ENCODE measurements at places on chromosomes 3 and 15. TPM values are rescaled to one million over a fixed set of nuclear protein-coding genes. Genes with fewer than 3 reads are reported as not detected.

The SLC6A20 gene
- total RNA-seq: not detected

The ANKRD63 gene
- total RNA-seq: not detected

The MAGEL2 gene
- total RNA-seq: not detected

The LRTM1 gene
- total RNA-seq: not detected

The SNX1 gene
- total RNA-seq: 139 TPM

The RHOV gene
- 1.6 TPM for total RNA-seq

DNA sequence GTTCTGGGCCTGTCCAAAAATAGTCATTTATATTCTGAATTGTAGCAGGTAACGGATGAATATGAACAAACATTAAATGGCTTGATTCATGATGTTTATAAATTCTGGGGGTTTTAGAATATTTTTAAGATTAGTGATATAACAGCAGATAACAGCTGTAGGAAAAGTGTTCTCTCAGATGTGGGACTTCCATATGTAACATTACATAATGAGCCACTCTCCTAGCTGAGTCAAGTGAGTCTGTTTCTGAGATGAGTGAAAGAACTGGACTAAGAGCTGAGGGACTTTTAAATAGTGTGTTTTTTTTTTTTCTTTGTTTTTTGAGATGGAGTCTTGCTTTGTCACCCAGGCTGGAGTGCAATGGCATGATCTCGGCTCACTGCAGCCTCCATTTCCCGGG, 13.9 kb downstream of the YEATS2 start:
- no peaks in the 10 kb centered on the region for H3K27me3 ChIP-seq
- peak overlapping the region; percentile 44 for H3K27ac ChIP-seq
- DNase-seq: no peak
- peaks cover 9% of the 10 kb centered on the region for H3K36me3 ChIP-seq

DNA sequence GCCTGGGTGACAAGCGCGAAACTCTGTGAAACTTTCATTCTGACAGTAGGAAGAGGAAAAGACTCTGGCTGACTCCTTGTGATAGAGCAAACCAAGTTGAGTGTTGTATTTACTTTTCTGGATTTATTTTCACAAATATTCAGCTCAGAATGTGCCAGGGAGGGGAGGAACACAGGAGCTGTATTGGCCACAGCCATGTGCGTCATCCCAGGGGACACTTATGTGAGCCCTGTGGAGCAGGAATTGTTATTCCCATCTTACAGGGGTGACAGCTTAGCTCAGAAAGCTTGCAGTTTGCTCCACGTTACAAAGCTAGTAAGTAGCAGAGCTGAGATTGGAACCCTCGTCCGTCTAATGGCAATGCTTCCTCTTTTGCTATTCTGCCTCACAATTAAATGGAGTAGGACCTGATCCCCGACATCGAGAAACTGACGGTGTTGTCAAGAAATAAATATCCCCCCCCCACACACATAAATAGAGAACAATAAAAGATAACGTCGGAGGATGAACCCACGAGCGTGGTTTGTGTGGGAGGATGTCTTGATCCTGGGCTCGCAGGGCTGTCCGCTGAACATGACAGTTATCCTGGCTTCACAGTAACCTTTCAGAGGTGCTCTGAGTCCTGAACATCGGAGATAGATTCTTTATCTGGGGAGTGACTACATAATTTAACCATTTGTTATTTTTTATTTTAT, 151.6 kb upstream of the CTDSPL start:
- H3K4me1 ChIP-seq: peaks cover 5% of the 10 kb centered on the region
- no peak overlapping the region for H3K4me3 ChIP-seq
- DNase-seq: no peak
- H3K27ac ChIP-seq: no peak overlapping the region
- no peaks in the 10 kb centered on the region for H3K36me3 ChIP-seq

DNA sequence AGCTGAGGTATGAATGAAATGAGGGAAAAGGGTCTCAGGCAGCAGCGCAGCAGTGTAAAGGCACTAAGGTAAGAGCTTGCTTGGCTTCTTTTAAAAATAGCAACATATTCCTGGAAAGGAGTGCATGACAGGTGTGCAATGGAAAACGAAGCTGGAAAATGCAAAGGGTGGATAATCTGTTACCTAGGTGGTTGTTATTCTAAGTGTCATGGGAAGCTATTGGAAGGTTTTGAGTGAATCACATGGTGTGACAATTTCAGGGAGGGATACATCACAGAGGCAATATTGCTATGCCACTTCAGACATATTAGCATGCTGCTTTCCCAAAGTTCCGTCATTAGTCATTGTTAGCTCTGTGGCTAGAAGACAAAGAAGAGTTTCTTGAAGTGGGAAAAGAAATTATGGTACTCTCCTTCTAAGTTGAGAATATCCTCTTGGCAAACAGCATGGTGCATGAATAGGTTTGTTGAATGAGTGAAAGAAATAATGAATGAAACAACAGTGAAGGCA, 28.7 kb upstream of the TMEM45A start:
- no peaks in the 10 kb centered on the region for H3K36me3 ChIP-seq
- peaks cover 2% of the 10 kb centered on the region for H3K27me3 ChIP-seq
- no peak for DNase-seq
- no peak overlapping the region for H3K27ac ChIP-seq

DNA sequence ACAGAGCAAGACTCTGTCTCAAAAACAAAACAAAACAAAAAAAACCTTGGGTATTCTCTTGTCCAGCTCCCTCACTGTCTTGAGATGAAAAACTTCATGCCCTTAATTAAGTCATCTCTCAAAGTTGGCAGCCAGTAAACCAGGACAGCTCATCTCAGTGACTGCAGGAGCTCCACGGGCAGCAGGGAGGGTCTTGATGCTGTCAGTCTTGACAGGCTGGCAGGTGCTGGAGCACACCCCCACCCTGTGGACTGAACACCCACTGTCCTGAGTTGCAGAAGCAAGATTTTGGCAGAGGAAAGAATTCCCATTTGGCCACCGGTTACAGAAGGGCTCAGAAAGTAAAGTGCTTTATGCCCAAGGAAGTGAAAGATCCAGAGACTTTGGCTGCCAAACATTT, 8.0 kb downstream of the DNAJA4 start:
- no peak for DNase-seq
- no peak overlapping the region for H3K4me3 ChIP-seq
- no peak overlapping the region for H3K27ac ChIP-seq
- peaks cover 29% of the 10 kb centered on the region for H3K36me3 ChIP-seq
- H3K27me3 ChIP-seq: no peaks in the 10 kb centered on the region
- peaks cover 14% of the 10 kb centered on the region for H3K4me1 ChIP-seq

DNA sequence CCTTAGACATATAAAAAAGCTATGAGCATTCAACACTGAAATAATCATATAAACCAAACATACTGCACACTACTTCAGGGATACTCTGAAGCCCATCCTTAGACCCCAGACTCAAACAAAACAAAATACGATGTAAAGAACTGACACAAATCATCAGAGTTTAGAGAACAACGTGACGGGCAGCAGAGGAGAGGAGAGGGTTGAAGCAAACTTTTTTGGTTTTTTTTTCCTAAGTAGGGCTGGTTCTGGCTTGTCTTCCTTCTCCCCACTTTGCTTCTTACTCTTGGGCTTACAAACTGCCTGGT, 34.7 kb downstream of the GAP43 start:
- H3K27ac ChIP-seq: peak overlapping the region; percentile 90
- no peaks in the 10 kb centered on the region for H3K36me3 ChIP-seq
- peaks cover 9% of the 10 kb centered on the region for H3K27me3 ChIP-seq
- no peak for DNase-seq
- peak overlapping the region; percentile 86 for H3K4me3 ChIP-seq

GRCh38 chr15:100729461-100729860, 127.1 kb downstream of the ASB7 start:
- no peaks in the 10 kb centered on the region for H3K4me1 ChIP-seq
- no peak overlapping the region for H3K4me3 ChIP-seq
- H3K27me3 ChIP-seq: peaks cover 9% of the 10 kb centered on the region
- H3K27ac ChIP-seq: no peak overlapping the region
- DNase-seq: no peak
- no peaks in the 10 kb centered on the region for H3K36me3 ChIP-seq

- H3K4me1 ChIP-seq: peaks cover 17% of the 10 kb centered on the region
- H3K4me3 ChIP-seq: no peak overlapping the region
Observed at GRCh38 chr15:79322945-79323344, 12.0 kb downstream of the TMED3 start.

- peaks cover 5% of the 10 kb centered on the region for H3K27me3 ChIP-seq
- H3K4me1 ChIP-seq: no peaks in the 10 kb centered on the region
- no peak for DNase-seq
Observed at GRCh38 chr3:10417847-10418246, 87.5 kb downstream of the ATP2B2 start.

DNA sequence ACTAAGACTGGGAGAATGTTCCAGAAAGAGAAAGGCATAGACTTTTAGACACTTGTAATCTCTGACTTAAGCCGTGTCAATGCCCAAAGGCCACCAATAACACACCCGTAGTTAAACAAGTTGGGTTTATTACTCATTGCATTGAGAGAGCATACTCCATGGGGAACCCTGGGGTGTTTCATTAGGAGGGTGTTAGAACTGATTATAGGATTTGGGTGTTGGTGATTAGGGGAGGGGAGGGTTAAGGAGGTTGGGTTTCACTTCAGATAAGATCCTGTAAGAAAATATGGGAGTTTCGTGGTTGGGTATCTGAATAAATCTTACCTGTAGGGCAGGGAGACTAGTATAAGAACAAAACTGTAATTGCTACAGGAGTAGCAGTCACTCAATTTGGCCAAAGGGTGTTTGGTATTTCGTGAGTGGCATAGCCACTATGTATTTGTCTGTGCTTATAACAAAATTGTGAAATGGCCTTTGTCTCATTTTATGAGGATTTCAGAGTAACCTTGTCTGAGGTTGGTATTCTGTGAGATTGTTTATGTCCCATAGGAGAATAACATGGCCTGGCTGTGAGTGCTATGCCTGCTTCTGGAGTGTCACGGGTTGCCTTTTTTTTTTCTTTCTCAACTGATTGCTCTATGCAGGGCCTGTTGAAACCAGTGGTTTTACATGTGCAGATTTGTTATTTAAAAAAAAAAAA, 2.9 kb downstream of the HACD3 start:
- no peak overlapping the region for H3K27ac ChIP-seq
- DNase-seq: no peak
- peaks cover 8% of the 10 kb centered on the region for H3K36me3 ChIP-seq
- H3K27me3 ChIP-seq: no peaks in the 10 kb centered on the region

DNA sequence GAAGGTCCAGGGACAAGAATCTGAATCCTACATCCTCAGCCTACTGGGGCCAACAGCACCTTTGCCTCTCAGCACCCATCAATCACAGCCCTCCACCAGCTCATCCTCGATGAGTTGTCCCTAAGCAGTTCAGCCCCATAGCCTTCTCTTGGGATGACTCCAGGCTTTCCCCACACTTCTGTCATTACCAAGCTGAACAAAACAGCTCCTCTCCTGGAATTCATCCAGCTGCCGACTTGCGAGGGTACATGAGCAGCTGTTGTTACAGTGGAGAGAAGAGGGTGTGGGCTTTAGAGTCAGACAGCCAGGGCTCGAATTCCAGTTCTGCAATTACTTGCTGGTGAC, 69.0 kb upstream of the THBS1 start:
- peaks cover 9% of the 10 kb centered on the region for H3K27me3 ChIP-seq
- DNase-seq: no peak
- H3K36me3 ChIP-seq: no peaks in the 10 kb centered on the region
- H3K4me3 ChIP-seq: no peak overlapping the region
- H3K27ac ChIP-seq: no peak overlapping the region

GRCh38 chr15:88607951-88608350, 13.2 kb upstream of the AEN start:
- peaks cover 5% of the 10 kb centered on the region for H3K4me1 ChIP-seq
- DNase-seq: no peak

DNA sequence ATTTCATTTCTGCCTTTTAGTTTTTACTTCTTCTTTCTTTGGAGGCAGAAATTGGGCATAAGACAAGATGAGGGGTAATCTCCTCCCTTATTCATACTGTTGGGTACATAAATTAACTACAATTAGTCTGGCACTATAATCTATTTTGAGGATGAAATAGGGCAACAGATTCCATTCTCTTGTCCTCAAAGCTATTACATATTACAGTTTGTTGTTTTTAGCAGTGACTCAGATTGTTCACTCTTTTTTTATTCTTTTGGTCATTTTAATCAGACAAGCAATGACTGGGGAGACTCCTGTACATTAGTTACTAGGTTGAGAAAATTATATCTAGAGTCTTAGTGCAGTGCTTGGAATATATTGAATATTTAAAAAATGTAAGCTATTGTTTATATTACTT, 556.0 kb downstream of the OTOL1 start:
- no peak overlapping the region for H3K27ac ChIP-seq
- H3K4me1 ChIP-seq: no peaks in the 10 kb centered on the region
- H3K4me3 ChIP-seq: no peak overlapping the region
- no peaks in the 10 kb centered on the region for H3K36me3 ChIP-seq
- no peak for DNase-seq

GRCh38 chr3:152126260-152126659, 142.5 kb upstream of the MBNL1 start:
- H3K27me3 ChIP-seq: peaks cover 16% of the 10 kb centered on the region
- H3K4me1 ChIP-seq: peaks cover 28% of the 10 kb centered on the region
- H3K27ac ChIP-seq: no peak overlapping the region

DNA sequence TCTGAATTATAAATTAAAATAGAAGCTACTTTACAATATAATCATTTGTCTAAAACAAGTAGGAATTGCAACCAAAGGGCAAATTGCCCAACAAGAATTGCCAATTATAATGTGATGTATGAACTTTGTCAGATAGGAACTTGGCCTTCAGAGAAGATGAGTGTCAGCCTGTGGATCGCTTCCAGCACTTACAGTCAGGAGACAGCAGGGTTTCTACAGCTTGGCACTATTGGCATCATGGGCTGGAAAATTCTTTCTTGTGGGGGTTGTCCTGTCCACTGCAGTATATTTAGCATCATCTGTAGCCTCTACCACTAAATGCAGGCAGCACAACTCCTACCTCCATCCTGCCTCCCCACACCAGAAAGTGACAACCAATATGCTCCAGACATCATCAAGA, 48.1 kb upstream of the CRBN start:
- H3K4me1 ChIP-seq: no peaks in the 10 kb centered on the region
- no peak overlapping the region for H3K27ac ChIP-seq
- H3K36me3 ChIP-seq: no peaks in the 10 kb centered on the region

- no peak for DNase-seq
- peaks cover 22% of the 10 kb centered on the region for H3K4me1 ChIP-seq
- H3K36me3 ChIP-seq: peaks cover 8% of the 10 kb centered on the region
Observed at GRCh38 chr3:100113723-100114412, 433 bp downstream of the FILIP1L start.

DNA sequence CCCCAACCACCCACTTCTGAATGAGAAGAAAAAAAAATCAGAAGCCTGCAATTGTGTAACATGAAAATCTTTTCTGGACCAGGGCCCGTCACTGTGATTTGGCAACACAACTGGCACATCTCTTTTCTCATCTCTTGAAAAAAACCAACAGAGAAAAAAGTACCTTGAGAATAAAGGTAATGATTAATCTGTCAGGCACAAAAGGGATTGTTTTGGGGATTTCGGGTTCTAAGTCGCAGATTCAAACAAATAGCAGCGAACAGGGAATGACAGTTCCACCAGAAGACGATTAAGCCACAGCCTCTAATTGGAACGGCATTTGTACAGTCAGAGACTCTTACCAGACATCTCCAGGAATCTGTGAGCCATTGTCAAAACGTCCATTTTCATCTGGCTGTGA, at the start of gene AQP9:
TSS of gene AQP9 (plus strand) at position 276 of the 400 bp plus-strand sequence. CDS start 185 bp downstream, outside the sequence.
- peaks cover 4% of the 10 kb centered on the region for H3K27me3 ChIP-seq
- no peak within 1 kb of the TSS for H3K4me3 ChIP-seq
- no peaks in the 10 kb centered on the region for H3K4me1 ChIP-seq

All from activated T-helper 1 cell treated with anti-CD3 and anti-CD28 coated beads, Interleukin-12 subunit alpha, Interleukin-12 subunit beta, Interleukin-2, Interleukin-4 antibody, amounts not matched to agents 30 ng/mL and 10 ng/mL and 1 ng/mL, durations not matched to agents 14 hours and 24 hours and 36 hours (primary cell).